Urinary bladder (tissue), 4 donors: ENCODE measurements at places on chromosomes 5 and 9.

GRCh38 chr5:149153751-149154610 lies 12.7 kb downstream of the ABLIM3 start:
- DNase-seq, result no peak

- no peak for DNase-seq
Observed at GRCh38 chr5:83022334-83022733, 54.9 kb downstream of the TMEM167A start.

GRCh38 chr5:58466939-58467338 lies 7.1 kb upstream of the PLK2 start:
- DNase-seq, result no peak

- DNase-seq, result no peak
Observed at GRCh38 chr9:85723215-85723614, 18.5 kb downstream of the AGTPBP1 start.

- no peak for DNase-seq
Observed at GRCh38 chr5:89991592-89991991, 418.0 kb downstream of the CETN3 start.

DNA sequence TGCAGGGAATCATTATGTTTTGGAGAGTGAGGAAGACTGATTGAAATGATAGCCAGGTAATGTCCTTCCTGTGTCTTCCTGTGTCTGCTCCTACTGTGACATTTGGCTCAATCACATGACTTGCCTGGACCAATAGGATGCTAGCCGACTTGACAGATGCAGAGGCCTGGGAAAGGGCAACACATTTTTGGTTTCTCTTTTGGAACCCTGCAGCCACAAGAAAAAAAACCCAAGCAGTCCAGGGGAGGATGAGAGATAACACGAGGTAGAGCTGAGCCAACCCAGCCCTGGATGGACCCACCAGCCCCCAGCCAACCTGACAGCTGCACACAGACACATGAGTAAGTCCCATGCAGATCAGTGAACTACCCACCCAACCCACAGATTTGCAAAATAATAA lies 256.1 kb upstream of the SMARCA2 start:
- no peak for DNase-seq
